ENCODE measurements at places on chromosomes 6 and 20.

GRCh38 chr6:22765015-22765414 lies 195.6 kb downstream of the HDGFL1 start:
- DNase-seq: no peak

DNA sequence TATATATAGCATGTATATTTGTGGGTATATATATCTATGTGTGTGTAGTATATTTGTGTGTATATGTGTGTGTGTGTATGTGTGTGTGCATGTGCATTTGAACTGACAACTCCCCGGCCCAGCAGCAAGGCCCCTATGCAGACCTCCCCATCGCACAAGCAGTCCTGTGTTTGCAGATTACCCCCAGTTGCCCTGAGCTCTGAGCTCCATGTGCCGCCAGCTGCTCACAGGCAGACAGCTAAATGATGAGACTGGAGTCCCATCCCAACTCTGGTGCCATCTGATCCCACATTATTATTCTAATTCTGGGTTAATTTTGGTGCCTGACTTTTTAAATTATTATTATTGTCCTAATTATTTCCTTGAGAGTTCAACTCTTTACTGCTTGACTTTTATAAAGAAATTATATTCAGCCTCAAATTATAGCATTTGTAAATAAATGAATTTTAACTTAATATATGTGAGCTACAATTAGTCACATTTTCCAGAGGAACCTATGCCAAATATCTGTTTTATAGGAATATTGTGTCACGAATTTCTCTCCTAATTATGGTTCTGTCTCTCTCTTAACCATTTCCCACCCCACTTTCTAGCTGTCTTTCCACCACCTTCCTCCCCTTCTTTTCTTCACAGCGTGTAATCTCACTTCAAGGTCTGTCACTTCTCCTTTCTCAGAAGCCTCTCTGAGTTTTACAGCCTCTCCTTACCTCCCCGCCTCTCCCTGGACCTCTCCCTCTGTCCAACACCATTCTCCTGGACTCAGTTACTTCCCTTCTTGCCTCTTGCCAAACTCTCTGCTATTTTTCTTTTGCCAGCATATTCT lies 90.6 kb upstream of the SYNDIG1 start:
- no peak for DNase-seq

GRCh38 chr20:63966944-63967322 lies 2.8 kb downstream of the ZNF512B start:
- DNase-seq: no peak

GRCh38 chr20:1299522-1299921 lies 29.4 kb downstream of the SDCBP2 start:
- peak; percentile 64 for DNase-seq

DNA sequence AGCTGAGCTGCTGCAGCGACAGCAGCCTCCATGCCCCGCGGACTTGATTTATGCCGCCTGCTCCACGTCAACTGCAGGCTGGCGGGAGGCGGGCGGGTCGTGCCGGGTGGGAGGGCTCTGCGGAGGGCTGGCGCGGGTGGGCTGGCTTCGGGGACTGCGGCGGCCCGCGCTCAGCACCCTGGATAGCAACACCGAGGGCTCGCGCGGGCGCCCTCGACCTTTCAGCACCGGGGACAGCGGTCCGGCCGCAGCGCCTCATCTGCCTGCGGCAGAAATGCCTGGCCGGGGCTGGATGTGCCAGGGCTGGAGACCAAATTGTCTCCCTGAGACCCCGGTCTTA lies 792 bp downstream of the SNAP25 start:
- DNase-seq: peak; percentile 88
